ENCODE measurements at places on chromosomes 6 and 20.
A peak's percentile ranks its signal among the peaks of the same experiment; 100 is the strongest.

GRCh38 chr20:2395136-2395535 is 14.4 kb downstream of the TGM6 start:
- no peak for DNase-seq

- DNase-seq: no peak
Measured at GRCh38 chr6:167090171-167090570, 32.7 kb upstream of the CCR6 start.

GRCh38 chr20:62043131-62043914 is 22.4 kb downstream of the TAF4 start:
- no peak for DNase-seq

DNA sequence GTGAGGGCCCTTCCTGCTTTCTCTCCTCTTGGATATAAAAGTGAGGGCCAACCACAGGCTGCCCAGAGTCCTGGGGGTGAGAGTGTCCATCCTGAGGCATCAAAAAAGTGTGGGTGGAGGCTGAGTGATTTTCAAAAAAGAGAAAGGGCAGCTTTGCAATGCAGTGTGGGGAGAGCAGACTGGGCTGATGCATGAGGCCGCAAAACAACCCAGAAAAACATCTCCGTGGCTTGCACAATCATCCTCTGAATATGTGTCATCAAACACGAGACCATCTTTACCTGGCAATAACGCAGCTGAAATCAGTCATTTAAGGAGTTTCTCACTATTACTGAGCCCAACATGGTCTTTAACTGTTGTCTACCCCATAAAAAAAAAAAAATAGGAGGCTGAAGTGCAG is 191.2 kb upstream of the SOX4 start:
- no peak for DNase-seq

DNA sequence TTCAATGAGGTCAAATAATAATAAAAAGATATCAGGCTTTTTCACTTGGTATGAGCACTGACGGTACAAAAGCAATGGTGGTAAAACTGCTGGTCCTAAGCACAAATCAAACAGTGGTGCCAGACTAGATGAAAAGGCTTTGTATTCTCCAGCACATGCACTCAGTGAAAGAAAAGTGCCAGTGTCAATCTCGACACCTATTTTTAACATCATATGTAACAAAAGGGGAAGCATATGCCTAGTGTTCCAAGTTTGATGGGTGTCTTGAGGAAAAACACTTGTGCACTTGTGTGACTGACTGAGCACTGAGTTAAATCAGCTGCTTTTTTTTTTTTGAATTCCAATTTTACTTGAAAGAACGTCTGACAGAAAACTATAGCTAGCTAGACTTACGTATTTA is 27.3 kb downstream of the MED23 start:
- no peak for DNase-seq

DNA sequence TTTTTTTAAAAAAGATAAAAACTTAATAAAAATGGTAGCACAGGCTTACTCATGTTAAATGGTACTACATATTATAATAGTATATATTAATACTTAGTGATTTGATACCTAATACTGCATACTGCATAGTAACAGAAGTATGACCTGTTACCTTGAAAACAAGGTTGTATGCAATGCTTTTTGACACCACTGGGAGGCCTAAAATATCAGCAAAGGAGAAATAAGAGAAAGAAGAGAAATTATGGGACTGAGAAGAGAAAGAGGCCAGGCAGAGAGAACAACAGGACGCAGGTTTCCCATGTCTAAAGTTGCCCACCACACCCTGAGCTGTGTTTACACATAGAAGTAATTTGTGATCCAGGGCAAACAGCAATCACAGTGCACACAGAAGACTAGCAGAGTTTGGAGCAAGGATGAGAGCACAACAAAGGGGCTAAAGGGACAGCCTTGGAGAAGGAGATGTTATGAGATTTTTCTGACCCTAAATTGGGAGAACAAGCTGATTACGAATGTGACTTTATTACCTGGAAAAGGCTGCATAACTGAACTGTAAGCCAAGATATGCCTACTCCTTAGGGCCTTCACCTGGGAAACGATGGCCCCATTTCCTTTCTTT is 73.2 kb downstream of the ROS1 start:
- no peak for DNase-seq

GRCh38 chr6:107308677-107309076 is 150.7 kb downstream of the PDSS2 start:
- DNase-seq: no peak

- DNase-seq: no peak
Measured at GRCh38 chr6:100433726-100434435, 30.8 kb downstream of the SIM1 start.

- DNase-seq: no peak
Measured at GRCh38 chr6:51322505-51322904, 503.8 kb downstream of the TFAP2B start.

DNA sequence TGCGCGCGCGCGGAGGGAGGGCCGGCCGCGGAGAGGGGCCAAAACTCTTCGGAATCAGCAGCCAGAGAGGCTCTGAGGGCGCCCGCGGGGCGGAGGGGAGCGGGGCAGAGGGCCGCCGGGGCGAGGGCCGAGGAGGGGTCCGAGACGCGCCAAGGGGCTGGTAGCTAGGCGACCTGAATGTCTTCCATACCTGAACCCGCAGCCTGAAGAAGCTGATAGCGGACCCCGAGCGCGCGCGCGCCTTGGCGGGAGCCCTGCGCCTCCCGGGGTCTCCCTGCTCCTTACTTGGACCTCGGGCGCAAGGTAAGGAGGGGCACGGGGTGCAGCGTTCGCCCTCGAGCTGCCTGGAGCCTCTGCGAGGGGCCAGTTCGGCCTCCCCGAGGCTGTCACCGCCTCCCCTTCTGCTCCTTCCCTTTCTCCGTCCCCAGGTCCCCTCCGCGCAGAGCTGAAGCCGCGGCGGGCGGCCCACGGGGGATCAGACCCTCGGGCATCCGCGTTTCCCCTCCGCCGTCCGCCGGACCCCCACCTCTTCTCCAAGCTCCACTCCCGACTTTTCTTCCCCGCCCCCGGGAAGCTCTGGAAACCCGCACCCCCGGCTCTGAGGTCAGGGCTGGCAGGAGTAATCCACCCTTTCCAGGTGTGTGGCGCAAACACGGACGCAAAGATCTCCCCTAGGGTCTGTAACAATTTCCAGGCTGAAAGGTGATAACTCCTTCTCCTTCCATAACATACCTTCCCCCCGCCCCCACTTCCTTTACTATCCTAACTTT is 13.1 kb upstream of the DEK start:
- peak; percentile 44 for DNase-seq

DNA sequence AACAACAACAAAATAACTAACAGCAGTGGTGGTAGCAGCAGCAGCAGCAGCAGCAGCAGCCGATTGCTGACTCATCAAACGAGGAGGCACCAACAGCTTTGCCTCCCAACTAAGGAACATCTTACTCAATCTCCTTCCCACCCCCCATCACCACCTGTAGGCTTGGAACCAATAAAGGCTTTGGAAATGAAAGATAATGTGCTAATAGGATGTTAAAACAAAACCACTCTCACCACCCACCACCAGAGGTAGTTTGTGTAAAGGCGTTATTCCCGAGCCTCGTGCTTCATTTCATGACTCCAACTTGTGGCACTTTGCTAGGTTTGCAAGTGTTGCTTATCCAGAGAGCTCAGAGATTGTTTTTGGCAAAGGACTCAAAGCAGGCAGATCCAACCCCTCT is 346.5 kb downstream of the CD83 start:
- DNase-seq: no peak

GRCh38 chr6:18088419-18089296 is 33.8 kb downstream of the NHLRC1 start:
- DNase-seq: no peak

- DNase-seq: no peak
Measured at GRCh38 chr6:16184129-16184528, 54.3 kb upstream of the GMPR start.

DNA sequence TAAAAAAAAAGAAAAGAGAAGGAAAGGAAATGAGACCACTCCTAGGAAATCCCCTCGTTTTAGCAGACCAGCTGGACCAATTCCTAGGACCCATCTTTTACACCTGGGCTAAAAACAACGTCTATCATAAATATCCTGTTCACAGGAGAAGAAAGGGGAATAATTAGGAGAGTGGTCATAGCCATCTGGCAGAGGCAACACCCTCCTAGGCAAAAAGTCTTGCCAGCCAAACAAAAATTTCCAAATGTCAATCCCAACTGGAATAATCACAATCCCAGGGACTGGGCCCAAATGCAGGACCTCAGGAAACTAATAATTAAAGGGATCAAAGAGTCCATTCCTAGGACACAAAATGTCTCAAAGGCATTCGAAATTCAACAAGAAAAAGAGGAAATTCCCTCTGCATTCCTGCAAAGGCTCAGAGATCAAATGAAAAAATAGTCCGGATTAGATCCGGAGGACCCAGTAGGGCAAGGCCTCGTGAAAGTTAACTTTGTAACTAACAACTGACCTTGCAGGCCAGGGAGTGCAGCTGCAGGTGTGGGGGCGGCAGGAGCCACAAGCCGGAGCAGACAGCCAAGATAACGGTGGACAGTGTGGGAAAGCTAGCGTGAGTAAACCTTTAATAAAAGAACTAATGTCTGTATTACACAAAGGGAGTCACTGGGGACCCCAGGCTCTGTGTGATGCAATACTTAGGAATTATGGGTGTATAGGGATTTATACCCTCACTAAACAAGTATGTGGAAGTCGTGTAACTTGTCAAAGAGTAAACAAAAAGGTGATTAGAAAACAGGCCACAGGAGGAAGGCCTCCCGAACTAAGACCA is 11.7 kb downstream of the LCA5 start:
- DNase-seq: no peak

DNA sequence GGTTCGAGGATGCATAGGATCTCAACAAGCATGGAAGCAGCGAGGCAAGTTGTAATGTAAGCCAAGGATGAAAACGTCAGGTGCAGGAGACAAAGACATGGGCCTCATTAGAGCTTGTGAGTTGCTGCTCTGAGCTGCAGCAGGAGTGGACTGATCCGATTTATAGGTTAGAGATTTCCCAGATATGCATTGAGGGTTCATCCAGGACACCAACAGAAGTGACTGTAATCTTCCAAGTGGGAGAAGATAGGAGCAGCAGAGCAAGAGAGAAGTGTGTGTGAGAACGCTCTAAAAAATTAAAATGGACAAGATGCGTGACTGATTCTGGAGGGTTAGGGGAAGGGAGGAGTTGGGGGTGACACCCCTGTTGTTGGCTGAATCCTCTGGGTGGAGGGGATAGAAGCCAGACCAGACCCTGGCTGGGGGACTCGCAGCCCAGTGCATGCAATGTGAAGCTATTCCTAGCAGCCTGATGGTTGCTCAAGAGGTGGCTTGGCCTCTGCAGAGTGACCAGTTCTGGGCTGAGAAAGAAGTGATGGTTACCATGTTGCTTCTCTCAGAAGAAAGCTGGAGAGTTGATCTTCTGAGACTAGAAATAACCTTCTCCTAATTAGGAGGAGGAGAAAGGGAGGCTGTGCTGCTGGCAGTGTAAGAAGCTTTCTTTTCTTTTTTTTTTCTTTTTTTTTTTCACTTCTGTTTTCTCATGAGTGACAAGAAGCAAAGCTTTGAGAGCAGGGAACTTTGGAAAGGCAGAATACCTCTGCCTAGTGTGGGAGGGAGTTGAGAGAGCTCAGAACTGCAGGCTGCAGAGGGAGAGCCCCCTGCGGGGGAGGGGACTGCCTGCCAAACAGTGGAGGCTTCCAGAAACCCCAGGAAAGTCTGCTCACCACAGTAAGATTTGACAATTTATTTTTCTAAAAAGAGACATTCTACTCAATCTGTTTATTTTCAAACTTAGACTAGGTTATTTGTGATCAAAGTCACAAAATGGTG is 116.9 kb downstream of the SLX4IP start:
- no peak for DNase-seq

DNA sequence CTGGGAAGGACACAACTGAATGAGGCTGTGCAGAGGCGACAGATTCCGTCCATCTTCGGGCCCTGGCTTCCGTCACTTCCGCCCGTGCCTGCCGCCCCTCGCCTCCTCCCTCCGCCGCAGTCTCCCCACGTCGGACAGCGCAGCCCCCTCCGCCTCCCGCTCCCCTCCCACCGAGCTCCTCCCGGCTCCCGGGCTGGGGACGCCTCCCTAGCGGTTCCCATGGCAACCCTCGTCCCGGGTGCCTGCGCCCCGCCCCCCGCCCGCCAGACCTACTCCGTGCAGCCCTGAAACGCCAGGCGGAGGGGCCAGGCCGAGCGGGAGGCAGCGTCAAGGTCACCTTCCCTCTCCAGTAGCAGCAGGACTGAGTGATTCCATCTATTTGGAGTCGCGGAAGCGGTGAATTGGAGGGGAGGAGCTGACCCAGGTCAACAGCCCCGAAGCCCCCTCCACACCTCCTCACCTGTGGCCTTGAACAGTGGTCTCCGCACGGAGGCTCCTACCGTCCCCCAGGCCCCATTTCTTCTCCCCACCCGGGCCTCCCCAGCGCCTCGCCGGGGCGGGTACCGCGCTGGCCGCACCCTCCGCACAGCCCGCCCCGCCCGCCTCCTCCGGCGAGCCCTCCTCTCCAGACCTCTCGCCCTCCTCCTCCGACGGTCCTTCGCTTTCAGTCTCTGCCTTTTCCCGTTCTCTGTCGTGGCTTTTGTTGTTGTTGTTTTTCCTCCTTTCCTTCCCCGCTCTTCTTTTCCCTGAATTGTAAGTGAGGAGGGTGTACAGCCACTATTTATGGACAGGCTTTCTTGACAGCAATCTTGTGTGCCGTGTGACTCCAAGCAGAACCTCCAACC is 951 bp downstream of the NRSN2 start:
- peak; percentile 97 for DNase-seq

DNA sequence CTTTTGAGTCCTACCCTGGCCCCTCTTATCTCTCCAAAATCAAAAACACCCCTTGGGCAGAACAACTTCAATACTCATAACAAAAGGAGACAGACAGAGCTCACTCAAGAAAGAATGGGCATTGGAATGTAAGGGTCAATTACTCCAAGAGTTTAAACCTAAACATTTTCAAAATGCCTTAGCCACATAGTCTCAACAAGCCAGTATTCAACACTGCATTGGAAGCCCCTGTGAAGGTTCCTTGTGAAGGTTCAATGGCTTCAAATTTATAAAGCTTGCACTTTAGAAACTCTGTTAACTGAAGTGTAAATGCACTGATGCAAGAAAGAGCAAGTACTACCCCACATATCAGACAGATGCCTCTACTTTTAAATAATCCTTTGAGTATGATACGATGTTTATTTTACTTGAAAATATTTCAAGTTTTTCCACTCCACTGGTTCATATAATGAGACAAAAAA is 139.1 kb upstream of the LAMP5 start:
- DNase-seq: no peak

DNA sequence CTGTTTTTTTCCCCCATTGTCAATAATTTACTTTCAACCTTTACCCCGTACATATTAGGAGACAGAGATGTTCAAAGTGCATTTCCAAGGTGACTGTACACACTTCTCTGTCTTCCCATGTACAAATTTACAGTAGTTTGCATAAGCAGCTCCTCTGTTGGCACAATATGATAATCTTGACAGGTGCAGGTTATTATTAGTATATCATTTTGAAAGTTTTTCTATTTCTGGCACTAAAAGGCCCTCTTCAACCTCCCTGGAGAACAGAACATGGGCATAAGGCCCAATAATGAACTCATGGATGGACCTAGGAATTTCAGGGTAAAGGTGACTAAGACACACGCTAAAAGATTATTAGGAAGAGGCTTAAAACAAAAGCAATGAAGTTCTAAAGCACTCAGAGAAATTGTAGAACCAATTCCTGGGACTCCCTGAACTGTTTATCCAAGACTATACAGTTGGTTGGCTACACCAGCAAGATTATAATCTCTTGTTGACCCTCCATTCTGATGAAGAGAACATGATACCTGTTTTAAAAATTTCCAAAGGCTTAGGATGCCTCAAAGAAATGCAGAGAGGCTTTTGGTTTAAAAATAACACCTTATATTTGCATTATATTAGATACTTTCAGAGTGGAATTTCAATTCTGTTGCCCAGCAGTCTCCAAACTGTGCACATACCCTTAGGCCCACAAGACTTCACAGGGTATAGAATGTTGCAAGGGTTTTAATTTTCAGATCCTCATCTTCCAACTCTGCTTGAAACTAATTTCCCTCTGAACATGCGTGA is 1.1 kb downstream of the AIG1 start:
- DNase-seq: no peak
